ENCODE measurements at places on chromosomes 6 and 20.
A peak's percentile ranks its signal among the peaks of the same experiment; 100 is the strongest.

DNA sequence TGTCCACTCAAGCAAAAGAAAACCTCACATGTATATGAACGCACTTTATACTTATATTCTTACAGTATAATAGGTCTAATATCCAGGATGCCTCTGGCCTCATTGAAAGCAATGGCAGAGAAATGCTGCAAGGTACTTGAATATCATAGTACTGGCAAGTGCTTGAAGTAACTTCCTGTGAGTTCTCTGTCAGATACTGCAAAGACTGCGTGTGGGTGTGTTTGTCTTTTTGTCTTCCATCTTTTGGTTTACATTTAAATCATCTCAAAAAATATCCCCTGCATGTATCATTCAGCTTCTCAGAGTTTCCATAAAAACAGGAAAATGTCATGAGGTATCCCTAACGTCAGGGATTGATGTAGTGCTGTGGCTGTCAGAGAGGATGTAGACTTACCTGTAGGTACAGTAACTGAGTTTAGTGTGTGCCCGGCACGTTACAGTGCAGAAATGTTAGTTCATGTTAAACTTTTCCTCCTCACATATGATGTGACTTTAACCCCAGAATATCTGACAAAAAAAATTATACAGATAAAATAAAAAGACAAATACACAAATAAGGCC is 184.3 kb downstream of the DST start:
- no peak for DNase-seq

- no peak for DNase-seq
These were observed 48.1 kb downstream of the ERMARD start for GRCh38 chr6:169799474-169799926.

GRCh38 chr6:39062014-39062740 is 13.6 kb downstream of the GLP1R start:
- DNase-seq = no peak

DNA sequence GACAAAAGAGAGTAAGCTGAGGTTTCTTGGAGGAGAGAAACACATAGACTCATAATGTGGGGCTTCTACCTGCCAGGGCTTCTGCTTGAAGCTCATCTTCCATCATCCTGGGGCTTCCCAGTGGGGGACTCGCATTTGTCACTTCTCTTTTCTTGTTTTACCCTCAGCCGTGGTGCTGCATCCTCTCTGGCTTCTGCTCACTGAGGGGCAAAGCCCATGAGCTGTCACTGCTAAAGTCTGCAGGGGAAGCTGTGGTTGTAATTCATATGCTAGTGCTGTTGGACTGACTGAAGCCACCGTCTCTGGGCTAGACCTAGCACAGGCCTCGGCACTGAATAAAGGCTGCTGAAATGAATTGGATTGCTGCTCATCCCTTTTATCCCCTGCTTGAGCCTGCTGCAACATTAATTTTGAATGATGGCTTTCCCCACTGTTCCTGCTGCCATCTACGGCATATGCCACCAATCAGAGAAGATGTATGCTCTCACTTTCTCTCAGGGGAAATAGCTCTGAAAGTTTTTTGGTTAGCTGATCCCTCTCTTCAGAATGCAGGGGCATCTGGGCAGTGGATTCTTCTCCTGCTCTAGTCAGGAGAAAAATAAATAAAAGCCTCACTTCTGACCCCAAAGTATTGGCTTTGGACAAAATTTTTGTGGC is 568.4 kb upstream of the MAP3K7 start:
- DNase-seq = no peak

DNA sequence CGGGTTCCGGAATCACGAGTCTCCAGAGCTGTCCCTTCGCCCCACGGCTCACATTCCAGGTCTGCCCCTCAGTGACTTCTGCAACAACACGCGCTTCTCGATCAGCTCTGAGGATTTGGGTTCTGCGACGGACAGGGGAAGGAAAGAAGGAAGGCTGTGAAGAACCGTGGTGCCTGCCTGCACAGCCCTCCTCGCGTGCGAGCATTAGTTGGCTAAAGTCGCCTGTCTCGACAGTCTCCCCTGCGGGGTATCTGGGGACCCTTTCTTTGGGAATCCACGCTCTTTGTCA is 23.1 kb downstream of the VPS52 start:
- no peak for DNase-seq

GRCh38 chr20:16195671-16196070 is 377.6 kb downstream of the KIF16B start:
- DNase-seq = no peak

DNA sequence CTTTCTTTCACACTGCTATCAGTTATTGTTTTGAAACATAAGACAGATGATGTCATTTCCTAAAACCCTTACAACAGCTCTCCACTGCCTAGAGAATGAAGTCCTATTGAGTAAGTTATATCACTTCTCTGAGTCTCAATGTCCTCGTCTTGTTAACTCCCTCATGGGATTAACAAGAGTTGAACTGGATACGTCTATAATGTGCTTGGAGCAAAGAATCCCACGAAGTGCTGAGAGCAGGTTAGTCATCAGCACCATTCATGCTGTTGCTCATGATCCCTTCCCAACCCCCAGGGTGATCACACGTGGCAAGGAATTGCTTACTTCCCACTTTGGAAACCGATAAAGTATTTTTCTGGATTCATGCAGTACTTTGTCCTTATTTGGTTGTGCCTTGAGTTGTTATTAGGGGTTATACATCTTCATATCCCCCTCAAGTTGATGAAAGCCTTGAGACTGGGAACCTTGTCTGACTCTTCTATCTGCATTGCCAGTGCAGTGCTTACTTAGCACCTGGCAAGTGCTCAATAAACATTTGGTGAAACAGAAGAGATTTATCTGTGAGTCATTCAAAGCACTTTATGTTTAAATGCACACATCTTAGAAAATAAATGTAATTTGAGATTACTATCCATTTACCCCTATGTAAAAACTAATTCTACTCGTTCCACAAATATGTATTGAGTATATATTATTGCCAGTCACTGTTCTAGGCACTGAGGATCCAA is 487.5 kb downstream of the EPM2A start:
- no peak for DNase-seq

GRCh38 chr6:145241039-145241438 is 494.3 kb downstream of the EPM2A start:
- no peak for DNase-seq

GRCh38 chr6:72032086-72032485 is 145.7 kb downstream of the RIMS1 start:
- DNase-seq = no peak

DNA sequence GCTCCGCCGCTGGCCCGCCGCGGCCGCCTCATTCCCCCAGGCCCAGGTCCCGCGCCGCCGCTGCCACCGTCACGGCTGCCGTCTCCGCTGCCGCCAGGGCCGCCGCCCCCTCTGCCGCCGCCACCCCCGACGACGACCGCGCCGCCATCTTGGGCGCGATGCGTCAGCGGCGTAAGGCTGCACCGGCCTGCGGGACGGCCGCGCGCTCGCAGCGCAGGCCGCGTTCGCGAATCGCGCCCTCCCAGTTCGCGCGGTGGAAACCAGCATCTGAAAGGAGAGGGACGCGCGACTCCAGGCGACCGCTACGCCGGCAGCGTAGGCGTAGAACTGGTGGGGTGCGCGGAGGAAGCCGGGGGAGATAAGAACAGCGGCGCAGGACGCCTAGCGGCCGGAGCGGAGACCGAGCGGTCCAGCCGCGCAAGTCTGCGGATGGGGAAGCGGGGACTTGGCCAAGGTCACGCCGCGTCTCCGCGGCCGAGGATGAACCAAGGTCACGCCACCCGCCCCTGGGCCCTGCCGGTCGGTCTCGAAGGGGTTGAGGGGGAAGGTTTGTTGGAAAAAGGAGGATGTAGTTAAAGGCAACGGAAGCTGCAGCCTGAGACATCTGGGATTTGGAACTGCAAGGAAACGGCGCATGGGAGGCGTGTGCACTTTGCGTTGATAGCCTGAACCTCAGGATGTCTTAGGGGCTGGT is at the start of gene NUDT3:
Gene NUDT3 (minus strand): TSS at position 173 of the 694 bp plus-strand sequence. CDS start 307 bp downstream, outside the sequence.
- DNase-seq = peak; percentile 95

DNA sequence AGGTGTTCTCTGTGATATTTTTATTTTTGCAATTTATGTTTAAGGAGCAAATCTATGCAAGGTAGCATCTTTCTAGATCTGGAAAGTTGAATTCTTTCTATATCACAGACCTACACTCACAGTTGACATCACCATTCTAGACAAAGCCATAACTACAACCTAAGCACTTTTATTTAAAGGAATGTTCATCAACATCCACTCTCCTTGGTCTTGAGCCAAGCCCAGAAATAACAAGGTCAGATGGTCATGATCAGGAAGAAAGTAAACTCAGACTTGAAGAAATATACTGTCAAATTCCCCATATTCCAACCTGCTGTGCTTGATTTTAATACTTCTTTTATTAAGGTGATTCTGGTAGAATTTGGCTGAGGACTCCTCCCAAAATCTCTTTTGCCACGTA is 32.2 kb downstream of the MMUT start:
- no peak for DNase-seq

DNA sequence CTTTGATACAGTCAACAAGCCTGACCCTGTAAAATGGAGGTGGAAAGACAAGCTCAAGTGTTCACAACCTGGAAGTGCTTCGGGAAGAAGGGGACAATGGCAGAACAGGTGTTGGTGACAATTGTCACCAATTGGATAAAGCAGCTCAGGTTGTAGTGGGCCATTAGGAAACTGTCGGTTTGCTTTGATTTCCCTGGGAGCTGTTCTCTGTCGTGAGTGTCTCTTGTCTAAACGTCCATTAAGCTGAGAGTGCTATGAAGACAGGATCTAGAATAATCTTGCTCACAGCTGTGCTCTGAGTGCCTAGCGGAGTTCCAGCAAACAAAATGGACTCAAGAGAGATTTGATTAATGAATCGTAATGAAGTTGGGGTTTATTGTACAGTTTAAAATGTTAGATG is 15.0 kb downstream of the CCR6 start:
- DNase-seq = no peak

DNA sequence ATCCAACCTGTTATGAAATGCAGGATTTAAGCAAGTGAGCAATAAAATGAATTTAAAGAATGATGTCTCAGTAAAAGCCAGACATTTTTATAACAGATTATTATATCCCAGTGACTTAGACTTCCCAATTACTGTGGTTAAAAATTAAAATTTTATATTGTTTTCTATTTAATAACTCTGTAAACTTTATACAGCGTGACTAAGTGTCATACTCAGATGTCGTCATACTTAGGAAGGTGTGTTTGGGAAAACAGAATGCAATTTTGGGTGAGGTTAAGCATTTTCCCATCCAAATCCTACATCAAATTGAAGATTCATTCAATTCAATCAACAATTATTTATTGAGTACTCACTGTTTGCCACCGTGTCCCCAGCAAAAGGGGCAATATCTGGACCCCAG is 31.4 kb upstream of the FRMD1 start:
- DNase-seq = no peak
